Kidney tubule cell (primary cell): ENCODE measurements at places on chromosomes 3 and 15.

GRCh38 chr3:149771652-149772271, 19.5 kb upstream of the COMMD2 start:
- peak; percentile 43 for DNase-seq

DNA sequence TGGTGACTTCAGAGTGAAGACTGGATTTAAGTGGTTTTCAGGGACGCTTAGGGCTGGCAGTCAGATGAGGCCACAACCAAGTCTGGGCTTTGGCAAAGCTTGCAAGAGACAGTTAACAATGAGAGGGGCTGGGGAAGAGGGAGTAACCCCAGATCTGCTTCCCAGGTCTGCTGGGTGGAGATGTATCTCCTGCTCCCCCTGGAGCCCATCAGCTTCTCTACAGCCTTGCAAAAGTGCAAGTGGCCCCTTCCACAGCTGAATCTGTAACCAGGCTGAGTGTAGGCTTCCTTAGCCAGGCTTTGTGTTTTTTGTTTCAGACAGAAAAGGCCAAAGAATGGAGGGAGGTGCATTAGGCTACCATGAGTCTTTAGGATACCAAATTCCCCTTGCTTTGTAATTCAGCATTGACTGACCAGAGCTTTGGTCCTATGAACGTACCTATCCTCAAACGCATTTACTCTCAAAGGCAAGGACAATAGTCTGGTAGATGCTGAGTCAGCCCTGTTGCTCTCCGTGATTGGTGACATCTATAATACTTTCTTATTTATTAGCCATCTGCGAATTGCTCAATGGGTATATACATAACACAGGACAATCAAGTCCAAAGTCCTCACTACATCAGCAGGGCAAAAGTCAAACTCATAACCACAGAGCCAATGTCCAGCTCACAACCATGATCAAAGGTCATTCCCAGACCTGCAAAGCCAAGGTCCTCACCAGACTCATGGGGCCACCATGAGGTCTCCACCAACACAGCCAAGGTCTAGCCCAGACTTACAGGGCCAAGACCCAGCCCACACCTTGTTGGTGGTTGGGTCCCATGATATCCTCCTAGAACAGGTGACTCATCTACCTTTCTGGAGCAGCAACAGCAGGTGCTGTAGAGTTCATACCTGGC, 17.1 kb downstream of the CCDC13 start:
- DNase-seq, result no peak

GRCh38 chr3:34377961-34378360, 579.5 kb downstream of the PDCD6IP start:
- peak; percentile 24 for DNase-seq

DNA sequence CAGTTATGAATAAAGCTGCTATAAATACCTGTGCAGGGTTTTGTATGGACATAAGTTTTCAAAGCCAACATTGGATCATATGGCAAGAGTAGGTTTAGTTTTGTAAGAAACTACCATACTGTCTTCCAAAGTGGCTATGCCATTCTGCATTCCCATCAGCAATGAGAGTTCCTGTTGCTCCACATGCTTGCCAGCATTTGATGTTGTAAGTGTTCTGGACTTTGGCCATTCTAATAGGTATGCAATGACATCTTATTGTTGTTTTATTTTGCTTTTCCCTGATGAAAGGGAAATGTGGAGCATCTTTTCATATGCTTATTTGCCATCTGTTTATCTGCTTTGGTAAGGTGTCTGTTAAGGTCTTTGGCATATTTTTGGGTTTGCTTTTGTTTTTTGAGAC, 22.2 kb upstream of the BLM start:
- no peak for DNase-seq

- DNase-seq, result no peak
These were observed 15.8 kb upstream of the NSMCE3 start for GRCh38 chr15:29285386-29285785.

- DNase-seq, result peak; percentile 47
These were observed 264.4 kb downstream of the TIGIT start for GRCh38 chr3:114558271-114558670.

DNA sequence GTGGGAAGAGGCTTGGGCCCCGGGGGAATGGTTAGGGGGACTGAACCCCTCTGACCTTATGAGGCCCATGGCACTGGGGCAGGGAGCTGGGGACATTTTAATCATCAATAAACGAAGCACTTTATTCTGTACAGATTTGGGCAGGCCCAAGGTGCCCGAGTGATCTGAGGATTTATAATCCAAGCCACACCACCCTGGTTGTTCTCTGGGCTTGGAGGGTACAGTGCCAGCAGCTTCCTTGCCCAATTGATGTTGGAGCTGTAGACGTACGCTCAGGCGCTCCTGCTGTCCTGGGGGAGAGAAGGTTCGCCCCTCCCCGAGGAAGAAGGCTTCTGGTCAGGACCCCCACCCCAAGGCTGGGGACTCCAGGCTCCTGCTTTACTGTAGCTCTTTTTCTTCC, 12.5 kb downstream of the ZBTB47 start:
- DNase-seq, result no peak

GRCh38 chr3:184669578-184669977, 42.3 kb downstream of the MAGEF1 start:
- DNase-seq, result no peak

DNA sequence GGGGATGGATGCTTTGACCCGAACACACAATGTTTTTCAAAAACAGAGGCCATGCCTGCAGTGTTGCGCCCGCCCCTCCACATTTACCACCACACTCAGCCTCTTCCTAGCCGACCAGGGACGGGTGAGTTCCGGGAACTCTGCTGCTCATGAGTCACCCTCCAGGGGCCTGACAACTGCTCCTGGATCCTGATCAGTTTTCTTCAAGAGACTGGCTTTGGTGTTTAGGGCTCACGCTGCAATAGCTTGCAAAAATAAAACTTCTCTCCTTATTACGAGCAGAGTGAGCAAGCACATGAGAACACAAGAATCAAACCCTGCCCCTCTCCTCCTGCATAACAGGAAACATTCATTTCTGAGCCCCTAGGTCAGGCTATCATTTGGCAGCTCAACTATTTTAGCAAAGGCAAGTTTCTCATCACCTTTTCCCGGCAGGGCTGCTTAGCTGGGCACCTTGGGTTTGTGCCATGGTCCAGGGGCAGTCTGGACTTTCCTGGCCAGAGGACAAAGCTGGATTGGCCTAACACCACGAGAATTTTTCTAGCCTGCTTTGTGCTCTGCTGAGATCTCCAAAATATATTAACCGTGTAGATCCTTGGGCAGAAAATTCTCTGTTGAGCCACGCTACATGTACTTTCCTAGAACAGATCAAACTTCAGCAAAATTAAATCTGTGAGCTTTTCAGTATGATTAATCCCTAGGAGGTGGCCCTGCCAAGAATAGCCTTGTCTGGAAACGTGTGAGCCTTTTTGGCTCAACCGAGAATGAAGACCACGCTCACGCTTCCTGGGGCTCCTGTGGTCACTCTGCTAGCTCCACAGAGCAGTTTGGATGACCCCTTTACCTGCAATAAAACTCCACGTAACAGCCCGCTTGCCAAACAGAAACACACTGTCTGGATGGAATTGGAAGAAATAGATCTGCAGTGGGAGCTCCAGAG, 52.7 kb upstream of the SPATA12 start:
- peak; percentile 87 for DNase-seq

DNA sequence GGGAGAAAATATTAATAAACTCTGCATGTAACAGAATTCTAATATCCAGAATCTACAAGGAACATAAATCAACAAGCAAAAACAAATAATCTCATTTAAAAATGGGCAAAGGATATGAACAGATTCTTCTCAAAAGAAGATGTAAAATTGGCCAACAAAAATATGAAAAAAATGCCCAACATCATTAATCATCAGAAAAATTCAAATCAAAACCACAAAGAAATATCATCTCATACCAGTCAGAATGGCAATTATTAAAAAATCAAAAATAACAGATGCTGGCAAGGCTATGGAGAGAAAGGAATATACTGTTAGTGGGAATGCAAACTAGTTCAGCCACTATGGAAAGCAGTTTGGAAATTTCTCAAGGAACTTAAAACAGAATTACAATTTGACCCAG, 150.7 kb upstream of the TRIM42 start:
- no peak for DNase-seq

DNA sequence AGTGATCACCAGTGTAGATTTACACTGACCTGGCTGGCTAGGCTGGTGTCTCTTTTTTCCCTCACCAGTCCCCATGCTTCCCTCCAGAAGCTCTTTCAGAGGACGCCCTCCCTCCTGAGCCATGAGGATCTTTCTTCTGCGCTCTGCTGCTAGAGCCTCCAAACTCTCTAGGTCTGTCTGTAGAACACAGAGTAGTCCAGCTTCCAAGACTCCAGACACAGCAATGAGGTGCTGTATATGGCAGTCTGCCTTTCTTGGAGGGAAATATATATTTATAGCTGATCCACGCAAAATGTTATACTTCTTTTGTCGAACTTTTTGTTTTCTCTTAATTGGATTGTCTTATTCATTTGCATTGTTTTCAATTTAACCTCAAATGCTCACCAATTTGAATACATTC, 1121.8 kb downstream of the ROBO2 start:
- no peak for DNase-seq

GRCh38 chr15:31792611-31793199, 237.6 kb upstream of the CHRNA7 start:
- DNase-seq, result no peak

- peak; percentile 61 for DNase-seq
These were observed 883 bp upstream of the FRMD4B start for GRCh38 chr3:69386556-69387385.
